ENCODE measurements at places on chromosomes 2 and 18.

- DNase-seq = no peak
Measured at GRCh38 chr18:44789710-44790109, 109.0 kb downstream of the SETBP1 start.

GRCh38 chr2:206784559-206785353 lies 19.4 kb downstream of the FASTKD2 start:
- DNase-seq = no peak

DNA sequence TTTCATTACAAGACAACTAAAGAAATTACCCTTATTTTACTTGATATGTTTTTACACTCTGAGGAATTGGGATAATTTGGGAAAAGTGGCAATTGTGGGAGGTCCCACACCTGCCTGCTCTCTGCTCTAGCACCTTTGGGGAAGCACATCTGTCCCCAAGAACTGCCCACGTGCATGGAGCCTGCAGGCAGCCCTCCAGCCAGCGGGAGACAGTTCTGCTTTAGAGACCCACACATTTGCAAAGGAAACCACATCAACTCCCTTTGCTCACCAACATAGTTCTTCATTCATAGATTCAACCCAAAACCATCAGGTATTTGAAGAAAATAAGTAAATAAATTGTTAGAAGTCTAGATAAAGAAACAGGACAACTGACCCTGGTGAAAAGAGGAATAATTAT lies 239.9 kb upstream of the ID2 start:
- DNase-seq = no peak

GRCh38 chr18:49561289-49562193 lies at the start of gene LIPG:
Gene LIPG, plus strand, starts transcription at chr18:49562057. Its CDS starts 252 bp downstream, at chr18:49562309.
- peak; percentile 93 for DNase-seq

GRCh38 chr2:80525152-80525551 lies 220.6 kb upstream of the LRRTM1 start:
- DNase-seq = no peak

GRCh38 chr2:133570542-133570941 lies 2.3 kb upstream of the NCKAP5 start:
- DNase-seq = no peak

DNA sequence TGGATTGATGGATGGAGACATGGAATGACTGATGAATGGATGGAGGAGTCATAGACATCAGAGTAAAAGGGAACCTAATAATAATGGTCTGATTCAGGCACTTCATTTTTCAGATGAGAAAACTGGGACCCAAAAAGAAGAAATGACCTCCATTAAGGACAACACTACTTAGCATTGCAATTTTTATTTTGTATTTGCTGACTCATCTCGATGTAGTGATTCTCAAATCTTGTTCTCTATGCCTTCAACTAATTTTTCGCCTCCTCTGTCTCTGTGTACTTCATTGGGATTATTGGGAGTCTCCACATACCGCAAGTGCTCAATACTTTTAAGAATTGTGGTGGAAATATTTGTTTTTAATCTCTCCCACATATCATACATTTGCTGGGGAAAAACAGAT lies 446.2 kb upstream of the FSHR start:
- DNase-seq = no peak

All from osteoblast (primary cell).